ENCODE measurements at places on chromosomes 6 and 20.

- DNase-seq = no peak
Observed at GRCh38 chr6:50826803-50827202, 8.1 kb downstream of the TFAP2B start.

DNA sequence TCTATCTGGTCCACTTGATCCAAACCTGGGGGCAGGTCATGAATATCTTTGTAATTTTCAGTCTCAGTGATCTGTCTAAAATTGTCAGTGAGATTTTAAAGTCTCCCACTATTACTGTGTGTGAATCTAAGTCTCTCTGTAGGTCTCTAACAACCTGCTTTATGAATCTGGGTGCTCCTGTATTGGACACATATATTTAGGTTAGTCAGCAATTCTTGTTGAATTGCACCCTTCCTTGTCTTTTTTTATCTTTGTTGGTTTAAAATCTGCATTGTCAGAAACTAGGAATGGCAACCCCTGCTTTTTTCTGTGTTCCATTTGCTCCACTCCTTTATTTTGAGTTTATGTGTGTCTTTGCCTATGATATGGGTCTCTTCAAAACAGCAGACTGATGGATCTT, 140.7 kb downstream of the ASCC3 start:
- DNase-seq = no peak

DNA sequence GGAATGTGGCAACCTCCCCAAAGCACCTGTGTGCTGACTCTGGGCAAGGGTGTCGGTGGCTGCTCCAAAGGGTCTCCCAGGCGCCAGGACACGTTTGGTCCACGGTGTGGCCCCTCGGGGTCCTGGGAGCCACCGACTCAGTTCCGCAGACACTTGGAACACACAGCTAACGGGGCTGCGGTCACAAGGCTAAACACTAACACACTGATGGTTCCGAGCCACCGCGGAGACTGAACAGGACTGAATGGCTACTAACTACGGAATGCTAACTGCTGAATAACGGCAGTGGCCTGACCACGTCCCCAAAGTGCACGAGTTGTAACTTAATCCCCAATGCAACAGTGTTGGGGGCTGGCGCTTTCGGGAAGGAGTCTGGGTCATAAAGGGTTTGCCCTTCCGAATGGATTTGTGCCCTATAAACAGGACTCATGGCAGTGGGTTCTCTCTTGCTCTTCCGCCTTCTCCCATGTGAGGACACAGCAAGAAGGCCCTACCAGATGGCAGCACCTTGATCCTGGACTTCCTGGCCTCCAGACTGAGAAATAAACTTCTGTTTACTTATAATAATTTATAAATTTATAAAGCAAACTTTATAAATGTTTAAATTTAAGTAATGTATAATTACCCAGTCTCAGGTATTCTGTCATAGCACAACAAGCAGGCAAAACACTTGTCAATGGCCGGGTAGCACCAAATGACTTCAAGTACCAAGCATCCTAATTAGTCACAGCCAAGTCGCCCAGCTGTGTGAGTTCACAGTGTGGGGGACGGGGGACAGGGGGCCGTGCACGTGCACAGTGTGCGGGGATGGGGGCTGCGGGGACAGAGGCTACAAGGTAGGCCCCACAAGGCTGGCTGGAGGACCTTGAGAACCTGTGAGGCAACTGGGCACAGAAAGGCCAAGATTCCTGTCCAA, 2.3 kb upstream of the EEF1A2 start:
- DNase-seq = no peak

DNA sequence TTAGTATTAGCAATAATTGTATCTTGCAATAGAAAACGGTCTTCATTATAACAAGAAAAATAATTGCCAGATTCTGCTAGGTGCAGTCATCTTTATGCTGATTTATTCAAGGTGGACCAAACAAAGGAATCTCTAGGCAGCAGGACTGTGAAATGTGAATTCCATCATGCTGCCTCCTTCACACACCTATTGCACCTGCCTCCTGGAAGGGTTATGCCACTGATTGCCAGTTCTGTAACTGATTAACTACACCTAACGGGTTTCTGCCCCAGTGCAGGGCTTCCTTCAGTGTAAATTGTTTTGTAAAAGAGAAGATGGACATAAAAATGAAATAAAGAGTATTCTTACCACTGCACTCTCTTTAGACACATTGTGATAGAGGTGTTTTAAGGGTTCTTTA, 96.1 kb downstream of the FOXO3 start:
- peak; percentile 30 for DNase-seq

DNA sequence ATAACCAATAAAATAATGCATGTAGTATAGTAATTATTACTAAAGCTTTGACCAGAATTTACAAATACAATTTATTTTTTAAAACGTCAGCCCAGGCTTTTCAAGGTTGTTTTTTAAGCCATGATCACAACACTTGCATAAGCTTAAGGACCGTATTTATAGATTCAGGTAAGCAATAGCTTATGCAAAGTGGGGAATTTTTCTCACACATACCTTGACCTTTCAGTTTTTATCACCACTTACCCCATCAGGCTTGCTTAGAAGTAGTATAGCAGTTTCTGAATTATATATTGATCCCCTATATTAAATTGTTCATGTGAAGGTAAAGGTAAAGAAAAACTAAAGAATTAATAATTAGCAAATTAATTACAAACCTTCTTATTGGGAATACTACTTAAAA, 232.3 kb upstream of the FKBP1C start:
- no peak for DNase-seq

DNA sequence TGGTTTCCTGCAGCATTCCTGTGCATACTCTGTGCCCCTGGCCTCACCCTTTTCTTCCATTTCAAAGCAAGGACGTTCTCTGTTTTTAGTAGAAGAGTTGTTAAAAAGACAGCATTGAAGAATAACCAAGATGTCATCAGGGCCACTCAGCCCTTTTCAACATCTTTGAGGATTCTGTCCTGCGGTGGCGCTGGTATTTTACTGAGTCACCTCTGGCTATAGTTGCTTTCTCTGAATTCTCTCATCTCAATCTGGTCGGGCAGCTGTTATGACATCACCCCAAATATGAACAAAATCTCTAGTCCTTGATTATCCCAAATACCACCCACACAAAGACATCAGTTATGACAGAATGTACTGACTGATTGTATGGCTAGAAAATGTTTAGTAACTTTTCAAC, 204.2 kb downstream of the GRIK2 start:
- no peak for DNase-seq

DNA sequence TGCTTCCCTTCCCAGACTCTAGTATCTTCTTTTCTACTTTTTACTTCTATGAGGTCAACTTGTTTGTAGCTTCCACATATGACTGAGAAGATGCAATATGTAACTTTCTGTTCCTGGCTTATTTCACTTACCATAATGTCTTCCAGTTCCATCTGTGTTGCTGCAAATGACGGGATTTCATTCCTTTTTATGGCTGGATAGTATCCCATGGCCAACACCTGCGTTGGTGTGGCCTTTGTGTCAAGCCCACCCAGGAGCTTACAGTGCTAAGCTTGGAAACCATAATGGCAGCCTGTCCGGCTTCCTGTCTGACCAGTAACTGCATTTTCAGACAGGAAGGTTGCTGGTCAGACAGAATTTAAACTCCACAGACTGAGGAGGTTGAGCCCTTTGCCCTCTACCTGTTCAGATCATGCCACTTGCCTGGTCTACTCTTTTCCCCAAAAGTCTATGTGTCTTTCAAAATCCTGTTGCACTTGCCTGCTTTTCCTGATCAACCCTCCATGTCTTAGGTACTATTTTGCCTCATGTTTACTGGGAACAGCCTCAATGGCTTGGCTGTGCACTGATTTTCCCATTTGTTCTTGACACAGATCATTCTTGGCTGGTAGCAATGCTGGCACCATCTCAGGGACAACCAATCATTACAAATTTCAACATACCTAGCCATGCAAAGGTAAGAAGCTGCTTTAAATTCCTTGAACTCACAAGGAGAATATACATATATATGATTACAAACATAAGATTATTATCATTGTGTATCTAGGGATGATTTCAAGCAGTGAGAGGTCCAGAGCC, 114.3 kb upstream of the PLEKHG1 start:
- no peak for DNase-seq

DNA sequence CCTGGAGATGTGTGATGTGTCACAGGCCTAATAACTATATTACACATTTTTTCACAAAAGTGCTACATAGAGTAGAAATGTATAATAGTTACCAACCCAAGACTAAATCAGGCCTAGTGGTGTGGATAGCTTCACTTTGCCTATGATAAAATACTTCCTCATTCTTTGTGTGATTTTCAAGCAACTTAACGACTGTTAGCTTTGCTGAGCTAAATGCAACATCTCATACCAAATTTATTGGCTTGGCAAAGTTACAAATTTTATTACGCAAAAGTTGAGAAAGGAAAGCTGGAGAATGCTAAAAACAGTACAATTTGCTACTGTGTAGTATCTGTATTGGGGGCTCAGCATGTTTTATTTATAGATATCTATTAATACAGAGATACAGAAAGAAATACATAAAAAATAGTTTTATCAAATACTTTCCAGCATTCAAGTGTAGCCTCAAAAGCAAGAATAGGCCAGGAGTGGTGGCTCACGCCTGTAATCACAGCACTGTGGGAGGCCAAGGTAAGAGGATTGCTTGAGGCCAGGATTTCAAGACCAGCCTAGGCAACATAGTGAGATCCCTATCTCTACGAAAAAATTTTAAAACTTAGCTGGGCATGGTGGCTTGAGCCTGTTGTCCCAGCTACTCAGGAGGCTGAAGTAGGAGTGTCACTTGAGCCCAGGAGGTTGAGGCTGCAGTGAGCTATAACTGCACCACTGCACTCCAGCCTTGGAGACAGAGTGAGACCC, 3.6 kb upstream of the EDN1 start:
- DNase-seq = no peak

DNA sequence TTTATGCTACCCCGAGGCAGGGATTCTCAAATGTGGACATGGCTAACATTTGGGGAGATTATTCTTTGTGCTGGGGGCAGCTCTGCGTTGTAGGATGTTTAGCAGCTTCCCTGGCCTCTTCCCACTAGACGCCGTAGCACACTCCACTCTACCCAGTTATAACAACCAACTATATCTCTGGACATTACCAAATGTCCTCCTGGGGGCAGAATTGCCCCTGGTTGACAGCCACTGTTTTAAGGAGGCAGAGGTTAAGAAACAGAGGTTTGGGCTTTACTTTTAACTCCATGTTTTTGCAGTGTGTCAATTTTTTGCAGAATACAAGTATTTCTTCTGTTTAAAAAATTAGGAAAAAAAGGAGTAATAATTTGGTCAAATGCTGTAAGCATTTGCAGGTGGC, 56.2 kb upstream of the BMP6 start:
- no peak for DNase-seq

DNA sequence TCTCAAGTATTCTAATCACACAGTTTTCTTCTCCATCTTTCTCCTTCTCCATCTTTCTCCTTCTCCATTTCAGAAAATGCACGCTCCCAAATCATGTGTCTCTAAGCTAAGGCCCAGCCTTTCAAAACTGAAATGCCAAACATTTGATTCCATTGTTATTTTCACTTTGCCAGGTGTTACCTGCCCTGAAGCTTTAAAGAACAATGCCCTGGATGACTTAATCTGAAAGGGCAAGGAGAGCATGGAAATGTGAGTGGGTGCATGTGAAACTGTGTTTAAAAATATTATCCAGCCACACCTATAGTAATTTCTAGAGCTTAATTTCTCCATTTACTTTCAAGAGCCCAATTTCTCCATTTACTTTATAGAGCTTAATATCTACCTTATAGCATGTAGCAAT, 42.4 kb upstream of the GCLC start:
- DNase-seq = no peak
